ENCODE measurements at places on chromosomes 5 and 9.

DNA sequence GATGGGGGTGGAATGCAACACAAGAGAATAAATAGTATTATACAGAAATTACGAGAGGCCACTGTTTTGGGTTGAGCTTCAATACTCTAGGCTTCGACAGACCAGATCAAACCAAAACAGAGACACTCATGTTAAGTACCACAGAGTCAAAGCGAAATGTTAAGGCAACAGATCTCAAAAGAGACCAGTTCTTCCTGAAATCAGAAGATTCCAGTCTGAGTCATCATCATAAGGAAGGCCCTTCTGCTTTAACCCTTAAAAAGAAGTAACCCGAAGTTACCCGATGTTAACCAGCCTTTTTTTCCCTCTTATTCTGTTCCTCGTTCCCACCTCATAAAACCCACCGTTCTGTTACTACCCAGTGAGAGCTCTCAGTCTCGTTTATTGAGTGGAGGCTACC is 75.9 kb downstream of the SFXN1 start:
- H3K4me3 ChIP-seq = no peak overlapping the region
- no peak for DNase-seq
- H3K27me3 ChIP-seq = peaks cover 46% of the 10 kb centered on the region

DNA sequence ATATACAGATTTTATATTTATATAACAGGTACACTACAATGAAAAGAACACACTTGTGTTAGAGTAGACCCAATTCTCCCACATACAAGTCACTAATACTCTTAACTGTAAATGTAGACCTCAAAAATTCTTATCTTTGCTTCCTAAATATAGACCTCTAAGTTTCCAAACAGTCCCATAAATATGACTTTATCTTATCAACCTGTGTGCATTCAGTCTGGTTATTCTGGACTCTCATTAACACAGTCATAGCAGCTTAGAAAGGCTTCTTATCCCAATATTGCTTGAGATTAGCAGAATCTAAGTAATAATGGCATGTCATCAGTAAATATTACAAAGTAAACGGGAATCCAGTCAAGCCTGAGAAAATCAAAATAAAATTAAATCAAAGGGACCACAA is 161.1 kb downstream of the FBXL17 start:
- peaks cover 3% of the 10 kb centered on the region for H3K36me3 ChIP-seq
- no peaks in the 10 kb centered on the region for H3K4me1 ChIP-seq
- H3K27me3 ChIP-seq = no peaks in the 10 kb centered on the region
- H3K4me3 ChIP-seq = no peak overlapping the region
- no peak for DNase-seq

GRCh38 chr5:141788296-141788970 is 89.8 kb downstream of the PCDH1 start:
- no peak for DNase-seq
- no peaks in the 10 kb centered on the region for H3K27me3 ChIP-seq
- no peaks in the 10 kb centered on the region for H3K4me1 ChIP-seq
- no peak overlapping the region for H3K27ac ChIP-seq
- no peak overlapping the region for H3K4me3 ChIP-seq
- no peaks in the 10 kb centered on the region for H3K36me3 ChIP-seq

DNA sequence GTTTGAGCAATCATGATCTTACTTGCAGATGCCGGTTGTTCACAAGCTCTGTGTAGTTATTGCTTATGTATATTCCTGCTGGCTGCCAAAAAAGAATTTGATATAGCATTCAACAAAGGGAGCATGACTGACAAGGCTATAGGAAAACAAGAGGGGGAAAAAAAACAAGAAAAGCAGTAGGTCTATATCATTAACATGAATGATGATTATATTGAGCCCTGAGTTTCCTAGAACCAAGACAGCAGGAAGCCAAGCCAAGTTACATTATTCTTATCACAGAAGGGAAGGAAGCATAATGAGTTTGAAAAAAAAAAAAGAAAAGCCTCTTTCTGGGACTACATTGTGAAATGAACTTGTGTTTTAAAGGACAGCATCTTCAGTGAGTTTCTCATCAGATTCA is 41.0 kb downstream of the TSTD2 start:
- no peaks in the 10 kb centered on the region for H3K27me3 ChIP-seq
- no peak for DNase-seq
- H3K4me1 ChIP-seq = no peaks in the 10 kb centered on the region
- no peak overlapping the region for H3K27ac ChIP-seq
- no peaks in the 10 kb centered on the region for H3K36me3 ChIP-seq

DNA sequence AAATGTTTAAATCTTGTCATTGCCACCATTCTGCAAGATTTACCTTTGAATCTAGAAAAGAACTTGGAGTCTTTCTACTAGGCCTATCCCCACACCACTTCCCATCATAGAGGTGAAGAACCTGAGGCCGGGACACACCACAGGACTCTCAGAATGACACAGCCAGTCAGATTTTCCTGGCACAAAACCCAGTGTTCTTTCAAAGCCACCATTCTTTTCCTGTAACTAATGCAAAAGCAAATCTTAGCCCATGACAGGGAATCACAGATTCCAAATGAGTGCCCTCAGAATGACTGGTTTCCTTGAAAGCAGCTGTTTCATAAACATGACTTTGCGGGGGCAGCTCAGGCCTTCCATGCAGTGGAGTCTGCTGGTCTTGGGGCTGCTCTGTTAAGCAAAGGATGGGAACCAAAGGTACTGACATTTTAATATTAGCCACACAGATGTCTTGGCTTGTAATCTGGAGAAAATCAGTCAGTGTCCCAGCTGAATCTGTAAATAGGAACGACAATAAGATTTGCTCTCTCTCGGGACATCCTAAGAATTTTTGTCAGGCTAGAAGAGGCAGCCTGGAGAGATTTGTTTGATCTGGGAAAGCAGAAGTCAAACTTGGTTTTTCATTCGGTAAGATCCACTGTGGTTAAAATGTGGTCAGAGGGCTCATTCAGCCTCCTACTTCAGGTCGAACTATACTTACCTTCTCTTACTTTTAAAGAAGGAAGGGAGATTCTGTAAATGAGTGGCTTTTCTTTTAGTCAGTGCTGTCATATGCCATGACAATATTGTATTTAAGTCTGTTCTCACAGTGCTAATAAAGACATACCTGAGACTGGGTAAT is 115.1 kb downstream of the PALM2AKAP2 start:
- no peak overlapping the region for H3K27ac ChIP-seq
- no peaks in the 10 kb centered on the region for H3K27me3 ChIP-seq
- H3K4me1 ChIP-seq = no peaks in the 10 kb centered on the region
- DNase-seq = no peak
